ENCODE measurements at places on chromosomes 11 and 22.

- no peak for DNase-seq
Observed at GRCh38 chr11:94708642-94709041, 59.5 kb upstream of the AMOTL1 start.

DNA sequence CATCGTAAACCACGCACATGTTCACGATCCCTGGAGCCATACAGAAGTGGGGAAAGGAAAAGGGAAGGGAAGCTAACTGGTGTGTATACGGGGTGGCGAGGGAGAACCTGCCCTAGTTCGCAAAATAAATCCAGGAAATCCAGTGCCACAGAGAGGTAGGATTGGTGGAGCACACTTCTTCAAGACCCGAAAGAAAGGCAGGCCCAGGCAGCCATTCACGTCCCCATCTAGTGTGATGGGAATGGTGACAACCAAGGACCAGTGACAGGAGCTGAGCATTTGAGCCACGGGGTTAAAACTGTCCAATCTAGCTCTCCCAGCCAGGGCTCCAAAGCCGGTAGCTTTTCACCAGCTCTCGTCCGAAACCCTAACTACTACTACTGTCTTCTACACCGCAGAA lies 53.7 kb downstream of the IGSF9B start:
- DNase-seq: no peak

DNA sequence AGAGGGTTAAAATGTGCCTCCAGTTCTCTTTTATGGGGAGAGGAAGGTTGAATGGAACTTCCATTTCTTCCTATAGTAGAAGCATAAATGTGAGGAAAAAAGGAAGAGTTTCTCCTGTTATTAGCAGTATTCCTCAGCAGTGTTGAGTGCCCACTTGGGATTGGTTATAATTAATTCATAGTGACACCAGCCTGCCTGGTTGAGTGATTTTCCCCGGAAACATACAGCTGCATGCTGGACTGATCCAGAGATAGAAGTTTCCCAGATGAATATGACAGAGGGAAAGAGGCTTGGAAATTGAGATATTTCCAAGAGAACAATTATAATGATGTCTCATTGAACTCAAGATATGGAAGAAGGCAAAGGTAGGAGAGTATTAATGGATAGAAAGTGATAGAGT lies 28.3 kb downstream of the RAB39A start:
- no peak for DNase-seq

DNA sequence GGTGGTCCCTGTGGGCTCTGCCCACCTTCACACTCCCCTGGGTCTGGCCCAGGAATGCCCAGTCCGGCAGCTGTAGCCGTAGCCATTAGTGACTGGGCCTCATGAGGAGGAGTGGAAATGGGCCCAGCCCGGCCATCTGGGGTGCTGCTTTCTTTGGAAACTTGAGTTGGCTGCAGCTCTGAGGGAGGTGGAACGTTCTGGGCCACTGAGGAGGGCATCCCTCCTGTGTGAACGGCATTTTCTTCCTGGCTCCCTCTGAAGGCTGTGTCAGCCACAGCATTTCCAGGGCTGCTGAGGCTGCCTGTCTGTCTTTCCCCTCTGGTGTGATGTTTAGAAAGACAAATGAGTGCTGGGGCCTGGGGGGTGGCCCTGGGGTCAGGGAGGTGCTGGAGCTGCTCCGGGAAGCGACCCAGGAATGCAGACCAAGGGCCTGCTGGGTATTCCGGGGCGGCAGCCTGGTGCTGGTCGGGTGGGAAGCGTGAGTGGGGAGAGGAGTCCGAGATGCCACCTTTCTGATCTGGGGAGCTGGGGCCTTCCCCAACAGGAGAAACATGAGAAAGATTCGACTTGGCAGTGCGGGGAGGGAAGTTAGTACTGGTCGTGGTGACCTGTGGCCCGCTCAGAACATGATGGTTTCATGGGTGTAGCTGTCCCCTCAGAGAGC lies 27.1 kb downstream of the PTDSS2 start:
- DNase-seq: no peak

DNA sequence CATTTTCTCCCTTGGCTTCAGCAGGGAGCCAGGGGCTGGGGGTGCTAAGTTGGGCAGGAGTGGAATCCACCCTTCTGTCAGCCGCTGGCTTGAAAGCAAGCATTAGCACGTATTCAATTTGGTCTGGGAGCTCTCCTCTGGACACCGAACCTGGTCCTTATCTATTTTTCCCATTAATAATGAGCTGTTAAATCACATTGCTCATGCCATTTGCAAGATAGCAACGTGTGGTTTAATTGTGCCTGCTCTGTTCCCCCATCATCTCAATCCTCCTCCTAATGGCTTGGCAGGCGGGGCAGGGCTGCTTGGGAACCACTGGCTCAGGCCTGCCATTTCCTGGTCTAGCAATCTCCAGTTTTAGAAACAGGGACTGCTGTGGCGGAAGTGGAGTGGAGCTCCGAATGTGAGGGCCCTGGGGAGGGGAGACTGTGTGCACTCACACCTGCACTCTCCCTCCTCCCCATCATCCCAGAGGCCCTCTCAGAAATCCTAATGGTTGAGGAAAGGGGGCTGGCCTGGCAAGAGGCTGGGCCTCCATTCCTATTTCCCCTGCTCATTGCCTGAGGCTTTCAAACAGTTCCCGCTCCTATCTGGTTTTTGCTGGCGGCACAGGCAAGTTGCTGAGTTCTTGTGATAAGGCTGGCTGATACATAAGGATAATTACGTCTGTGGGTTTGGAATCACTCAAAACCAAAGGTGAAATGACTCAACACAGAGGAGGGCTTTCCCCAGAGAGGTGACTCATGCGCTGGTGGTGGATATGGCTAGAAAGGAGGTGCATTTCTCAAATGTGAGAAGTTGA lies 201.2 kb upstream of the E2F8 start:
- DNase-seq: peak; percentile 29

- DNase-seq: no peak
Observed at GRCh38 chr11:79667380-79667779, 226.6 kb upstream of the TENM4 start.

GRCh38 chr22:22942511-22943329 lies 55.1 kb downstream of the IGLL5 start:
- peak; percentile 71 for DNase-seq

DNA sequence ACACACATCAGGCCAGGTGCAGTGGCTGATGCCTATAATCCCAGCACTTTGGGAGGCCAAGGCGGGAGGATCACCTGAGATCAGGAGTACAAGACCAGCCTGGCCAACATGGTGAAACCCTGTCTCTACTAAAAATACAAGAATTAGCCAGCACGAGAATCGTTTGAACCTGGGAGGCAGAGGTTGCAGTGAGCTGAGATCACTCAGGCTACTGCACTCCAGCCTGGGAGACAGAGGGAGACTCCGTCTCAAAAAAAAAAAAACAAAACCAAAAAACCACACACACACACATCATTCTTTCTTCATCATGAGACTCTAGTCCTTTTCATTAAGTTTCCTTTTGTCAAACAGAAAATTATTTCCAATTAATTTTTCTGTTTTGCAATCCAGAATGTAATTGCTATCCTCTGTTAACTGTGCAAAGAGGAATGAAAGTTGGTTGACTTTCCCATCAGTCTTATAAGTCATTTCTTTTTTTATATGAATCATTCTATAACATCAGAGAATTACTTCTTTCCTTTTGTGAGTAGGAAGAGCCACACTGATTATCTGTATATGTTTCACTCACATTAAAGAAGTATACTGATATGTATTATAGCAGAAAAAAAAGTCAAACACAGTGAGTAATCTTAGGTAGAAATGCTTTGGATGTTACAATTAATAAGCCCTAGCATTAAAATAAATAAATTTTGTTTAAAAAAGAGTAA lies 52.2 kb downstream of the HORMAD2 start:
- no peak for DNase-seq

DNA sequence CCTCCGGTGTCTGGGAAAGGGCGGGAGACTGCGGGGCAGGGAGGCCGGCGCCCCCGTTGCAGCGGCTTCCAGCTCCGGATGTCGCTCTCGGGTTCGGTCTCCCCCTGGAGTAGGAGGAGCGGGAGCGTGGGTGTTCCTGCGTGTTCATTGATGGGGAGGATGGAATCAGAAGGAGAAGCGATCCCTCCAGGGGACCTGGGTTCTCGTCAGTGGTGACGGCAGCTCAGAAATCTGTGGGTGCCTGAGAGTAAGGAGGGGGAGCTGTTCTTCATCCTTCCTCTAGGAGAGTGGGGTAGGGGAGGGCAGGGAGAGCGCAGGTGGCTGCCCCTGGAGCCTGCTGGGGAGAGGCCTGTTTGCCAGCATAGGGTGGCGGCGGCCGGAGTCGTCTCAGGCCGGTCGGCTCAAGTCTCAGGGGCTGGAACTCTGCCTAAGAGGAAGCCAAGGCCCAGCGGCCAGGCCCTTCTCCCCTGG lies 1.1 kb downstream of the UBASH3B start:
- DNase-seq: no peak

All from kidney capillary endothelial cell (primary cell).